Stimulated activated naive CD4-positive, alpha-beta T cell treated with Interleukin-2 at 50 U/mL for 16 hours (primary cell): ENCODE measurements at places on chromosomes 16 and 17.
A peak's percentile ranks its signal among the peaks of the same experiment; 100 is the strongest.

DNA sequence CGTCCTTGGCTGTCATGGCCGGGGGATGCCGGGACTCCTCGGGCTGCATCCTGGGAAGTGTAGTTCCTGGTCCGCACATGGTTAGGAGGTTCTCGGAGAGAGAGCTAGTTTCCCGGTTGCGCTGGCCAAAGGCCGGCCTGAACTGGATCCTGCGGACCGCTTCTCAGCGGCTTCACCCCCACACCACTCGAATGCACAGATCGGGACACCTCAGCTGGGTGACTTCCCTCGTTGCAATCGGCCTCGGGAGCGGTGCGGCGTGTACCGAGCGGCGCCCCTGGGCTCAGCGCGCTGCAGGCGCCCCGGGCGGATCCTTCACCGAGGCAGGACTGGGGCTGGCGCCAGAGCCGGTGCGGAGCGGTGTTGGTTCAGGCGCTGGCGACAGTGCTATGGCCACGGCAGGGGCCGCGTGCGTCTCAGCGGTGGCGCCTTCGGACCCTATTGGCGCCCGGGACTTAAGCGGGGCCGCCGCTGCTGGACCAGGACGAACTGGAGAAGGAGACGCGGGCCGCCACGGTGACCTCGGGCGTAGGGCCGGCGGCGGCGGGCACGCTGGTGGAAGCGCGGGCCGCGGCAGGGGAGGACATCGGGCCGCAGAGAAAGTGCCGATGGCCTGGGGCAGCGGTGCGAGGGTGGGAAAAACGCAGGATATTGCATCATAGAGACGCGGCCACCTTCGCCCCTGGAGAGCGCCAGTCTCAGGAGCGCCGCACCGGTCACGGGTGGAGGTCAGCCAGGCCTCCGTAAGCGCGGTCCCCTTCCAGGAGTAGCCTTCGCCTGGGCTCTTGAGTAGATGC lies 11.4 kb downstream of the ZNF629 start:
- peak; percentile 42 for DNase-seq

GRCh38 chr17:67526700-67527099 lies 149.6 kb downstream of the PITPNC1 start:
- no peak for DNase-seq

DNA sequence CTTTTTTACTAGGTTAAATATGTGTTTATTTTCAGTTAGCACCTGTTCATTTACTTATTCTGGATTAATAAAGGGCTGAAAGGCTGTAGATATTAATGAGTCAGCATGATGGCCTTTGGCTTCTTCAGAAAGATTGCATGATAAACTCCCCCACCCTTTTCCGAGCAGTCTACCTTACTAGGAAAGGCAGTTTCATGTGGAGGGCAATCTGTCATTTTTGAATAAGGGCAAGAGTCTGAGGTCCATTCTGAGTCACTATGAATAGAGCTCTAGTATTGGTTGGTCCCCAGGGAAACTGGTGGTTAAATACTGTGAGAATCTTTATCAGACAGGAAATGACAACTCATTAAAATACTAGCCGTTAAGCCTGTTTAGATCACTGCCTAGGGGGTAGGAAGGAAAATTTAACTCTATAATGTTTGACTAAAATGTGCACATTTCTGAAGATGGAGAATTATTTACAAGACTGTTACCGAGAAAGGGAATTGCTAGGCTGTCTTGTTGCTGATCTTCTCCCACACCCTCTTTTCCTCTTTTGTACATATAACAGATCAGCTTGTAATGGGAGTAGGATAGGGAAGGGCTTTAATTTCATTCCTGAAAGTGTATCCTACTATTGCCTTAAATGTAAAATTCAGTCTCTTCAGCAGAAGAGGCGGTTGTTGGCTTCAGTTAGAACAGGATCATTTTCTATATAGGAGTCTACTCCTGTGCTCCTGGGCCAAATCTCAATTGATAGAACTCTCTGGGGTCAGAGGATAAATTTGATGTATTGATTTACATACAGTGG lies 63.3 kb downstream of the TUBD1 start:
- peak; percentile 28 for DNase-seq

- no peak for DNase-seq
Measured at GRCh38 chr17:7988750-7989178, 13.7 kb upstream of the GUCY2D start.

DNA sequence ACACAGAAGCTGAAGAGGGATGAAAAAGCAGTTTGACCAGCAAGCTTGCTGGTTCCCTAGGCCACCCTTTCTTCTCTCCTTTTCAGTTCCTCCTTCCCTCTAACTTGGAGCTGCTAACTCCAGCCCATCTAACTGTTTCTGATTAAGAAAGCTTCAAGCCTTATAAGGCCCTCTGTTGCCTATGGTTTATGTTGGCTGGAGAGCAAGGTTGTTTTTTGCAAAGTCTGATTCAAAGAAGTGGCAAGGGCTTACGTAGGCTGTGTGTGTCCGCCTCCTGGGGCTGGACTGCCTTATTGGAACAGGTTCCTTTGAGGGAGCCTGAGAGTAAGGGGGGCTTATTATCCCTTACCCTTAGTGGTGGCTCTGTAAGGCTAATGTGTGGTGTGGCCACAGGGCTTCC lies 7.1 kb downstream of the AKAP1 start:
- DNase-seq: no peak

DNA sequence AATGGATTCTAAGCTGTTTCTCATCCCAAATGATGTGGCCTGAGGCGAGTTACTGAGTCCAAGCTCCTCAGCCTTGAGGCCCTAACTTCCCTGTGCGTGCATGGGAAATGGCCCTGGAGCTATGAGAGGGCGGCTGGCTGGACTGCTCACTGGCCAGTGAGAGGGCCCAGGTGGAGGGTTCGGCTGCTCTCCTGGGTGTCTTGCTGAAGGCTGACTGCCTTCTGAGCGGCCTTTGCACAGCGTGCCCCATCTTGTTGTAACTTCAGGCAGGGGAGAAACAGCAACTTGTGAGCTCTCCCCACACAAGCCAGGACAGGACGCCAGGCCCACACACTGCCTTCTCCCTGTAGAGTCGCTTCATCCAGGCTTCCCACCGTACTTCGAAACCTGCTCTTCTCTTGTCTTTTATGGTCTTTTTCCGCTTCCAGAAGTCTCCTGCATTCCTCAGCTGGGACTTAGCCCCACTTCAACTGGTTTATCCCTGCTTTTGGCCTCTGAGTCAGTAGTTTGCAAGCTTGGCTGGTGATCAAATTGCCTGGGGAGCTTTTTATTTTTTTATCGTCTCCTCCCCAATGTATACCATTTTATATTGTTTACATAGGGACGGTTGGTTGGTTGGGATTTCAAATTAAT lies 13.3 kb downstream of the CDH3 start:
- DNase-seq: no peak

GRCh38 chr16:58415003-58415402 lies 22.7 kb downstream of the GINS3 start:
- no peak for DNase-seq

DNA sequence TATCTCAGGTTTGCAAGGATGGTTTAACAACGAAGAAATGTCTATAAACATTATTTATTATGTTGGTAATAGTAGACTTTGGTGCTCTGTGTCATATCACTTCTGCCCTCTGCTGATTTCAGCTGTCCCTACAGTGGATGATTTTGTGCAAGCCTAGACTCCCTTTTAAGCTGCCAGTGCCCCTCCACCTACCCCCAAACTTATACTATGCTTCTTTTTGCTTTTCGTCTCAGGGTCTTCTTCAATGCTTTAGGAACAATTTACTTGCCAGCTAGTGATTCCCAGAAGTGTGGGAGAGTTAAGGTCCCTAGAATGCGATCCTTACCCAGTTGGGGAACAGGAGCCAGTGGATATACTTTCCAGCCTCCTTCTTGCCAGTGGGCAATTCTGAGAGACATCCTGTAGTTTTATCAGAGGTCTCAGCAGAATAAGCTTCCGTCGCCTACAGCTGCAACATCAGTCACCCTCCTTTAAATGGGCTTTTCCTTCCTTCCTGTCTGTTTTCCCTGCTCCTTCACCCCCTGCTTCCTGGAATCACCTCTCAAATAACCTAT lies 4.1 kb downstream of the ICAM2 start:
- DNase-seq: no peak

- DNase-seq: no peak
Measured at GRCh38 chr17:28871056-28871579, 16.3 kb downstream of the ERAL1 start.

GRCh38 chr16:49427771-49428170 lies 54.2 kb downstream of the C16orf78 start:
- no peak for DNase-seq

DNA sequence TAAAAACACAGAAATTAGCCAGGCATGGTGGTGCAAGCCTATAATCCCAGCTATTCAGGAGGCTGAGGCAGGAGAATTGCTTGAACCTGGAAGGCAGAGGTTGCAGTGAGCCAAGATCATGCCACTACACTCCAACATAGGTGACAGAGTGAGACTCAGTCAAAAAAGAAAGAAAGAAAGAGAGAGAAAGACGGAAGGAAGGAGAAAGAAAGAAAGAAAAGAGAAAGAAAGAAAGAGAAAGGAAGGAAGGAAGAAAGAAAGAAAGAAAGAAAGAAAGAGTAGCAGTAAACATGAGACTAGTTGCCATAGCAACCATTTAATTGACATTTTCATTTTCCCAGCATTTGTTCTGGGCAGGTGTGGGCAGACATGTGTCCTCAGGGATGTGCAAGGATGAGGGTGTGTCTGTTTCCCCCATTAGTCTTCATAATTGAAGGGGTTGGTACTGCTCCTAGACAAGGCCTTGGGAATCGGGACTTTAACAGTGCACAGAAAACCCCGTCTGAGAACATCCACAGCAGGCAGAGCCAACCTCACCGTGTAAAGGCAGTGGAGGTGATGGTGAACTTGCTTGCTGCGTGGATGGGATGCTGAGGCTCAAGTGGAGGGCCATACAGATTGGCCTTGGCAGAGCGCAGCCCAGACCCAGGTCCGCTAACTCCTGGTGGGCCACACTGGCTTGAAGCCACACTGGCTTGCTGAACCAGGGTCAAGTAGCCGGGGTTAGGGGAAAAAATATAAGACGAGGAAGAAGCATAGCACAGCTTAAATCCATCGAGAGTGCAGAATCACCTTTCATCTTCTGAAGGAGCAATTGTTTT lies 35.2 kb upstream of the KIFC3 start:
- DNase-seq: no peak

DNA sequence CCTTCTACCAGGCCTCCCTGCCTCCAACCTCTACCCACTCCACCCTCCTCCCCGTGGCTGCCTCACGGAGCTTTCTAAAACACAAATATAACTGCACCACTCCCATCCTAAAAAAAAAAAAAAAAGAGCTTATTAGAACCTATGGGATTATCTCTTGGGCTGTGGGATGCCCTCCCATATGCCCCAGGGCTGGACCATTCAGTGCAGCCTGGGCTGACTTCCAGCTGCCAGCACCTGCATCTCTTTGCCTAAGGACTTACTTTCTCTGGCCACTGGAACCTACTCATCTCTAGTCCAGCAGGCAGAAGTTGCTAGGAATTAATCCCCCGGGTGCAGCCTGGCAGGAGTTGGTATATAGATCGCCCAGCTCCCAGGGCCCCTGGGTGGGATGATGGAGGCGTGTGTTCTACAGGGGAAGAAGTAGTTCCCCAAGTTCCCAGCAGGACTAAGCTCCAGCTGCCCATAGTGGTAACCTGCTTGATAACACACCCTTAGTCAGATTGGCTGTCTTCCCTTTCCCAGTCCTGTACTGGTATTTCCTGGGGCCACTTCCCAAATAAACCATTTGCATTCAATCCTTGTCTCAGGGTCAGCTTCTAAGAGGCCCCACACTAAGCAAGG lies 10.3 kb downstream of the MPP3 start:
- no peak for DNase-seq

GRCh38 chr17:8222630-8223355 lies 12.4 kb upstream of the AURKB start:
- peak; percentile 85 for DNase-seq

DNA sequence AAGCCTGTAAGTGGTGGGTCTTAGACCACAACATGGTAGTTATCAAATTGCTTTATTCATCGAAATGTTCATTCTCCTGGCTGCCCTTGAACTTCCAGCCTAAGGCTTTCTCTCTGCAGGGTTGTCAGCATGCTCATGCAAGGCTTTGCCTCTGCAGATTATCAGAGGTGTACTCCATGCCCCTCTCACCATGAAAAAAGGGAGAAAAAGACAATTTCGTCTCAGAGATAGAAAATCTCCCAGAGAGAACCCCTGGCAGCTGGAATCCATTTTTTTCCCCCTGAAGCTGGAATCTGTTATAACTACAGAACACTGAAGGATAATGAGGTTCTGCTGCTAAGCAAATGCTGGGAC lies 33.9 kb upstream of the METTL9 start:
- DNase-seq: no peak
